NCI-H187 (cell line): ENCODE measurements at places on chromosomes 6 and 20.

DNA sequence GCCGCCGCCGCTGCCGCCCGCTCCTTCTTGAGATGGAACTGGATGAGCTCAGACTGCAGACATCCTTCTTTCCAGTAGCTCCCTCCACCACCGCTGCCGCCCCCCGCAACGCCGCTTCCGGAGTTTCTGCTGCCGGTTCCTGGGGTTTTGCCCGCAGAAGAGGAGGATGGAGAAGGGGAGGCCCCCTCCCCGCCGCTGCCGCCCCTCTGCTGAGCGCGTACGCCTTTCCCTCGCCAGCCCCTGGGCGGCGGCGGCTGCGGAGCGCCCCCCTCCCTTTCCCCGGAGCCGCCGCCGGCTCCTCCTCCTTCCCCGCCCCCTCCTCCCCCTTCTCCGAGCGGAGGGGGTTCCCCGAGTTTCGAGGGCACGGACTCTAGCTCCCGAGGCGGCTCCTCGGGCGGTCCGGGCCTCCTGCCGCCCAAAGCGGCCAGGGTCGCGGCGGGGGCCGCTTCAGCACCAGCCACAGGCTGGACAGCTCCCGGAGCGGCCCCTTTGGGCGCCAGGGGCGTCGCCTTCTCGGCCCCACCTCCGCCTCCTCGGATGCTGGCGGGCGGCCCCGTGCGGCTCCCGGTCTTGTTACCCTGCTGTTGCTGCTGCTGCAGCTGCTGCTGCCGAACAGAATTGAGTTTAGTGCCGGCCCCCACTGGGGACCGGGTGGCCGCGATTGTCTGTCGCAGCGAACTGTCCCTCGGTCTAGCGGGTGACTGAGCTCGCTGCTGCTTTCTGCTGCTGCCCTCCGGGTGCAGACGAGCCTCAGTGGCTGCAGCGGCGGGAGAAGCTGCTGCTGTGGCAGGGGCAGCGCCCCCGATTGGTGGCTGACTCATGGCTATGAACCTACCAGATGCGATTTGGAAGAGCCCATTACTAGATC lies 3.1 kb downstream of the MTCL3 start:
- peak; percentile 46 for DNase-seq

DNA sequence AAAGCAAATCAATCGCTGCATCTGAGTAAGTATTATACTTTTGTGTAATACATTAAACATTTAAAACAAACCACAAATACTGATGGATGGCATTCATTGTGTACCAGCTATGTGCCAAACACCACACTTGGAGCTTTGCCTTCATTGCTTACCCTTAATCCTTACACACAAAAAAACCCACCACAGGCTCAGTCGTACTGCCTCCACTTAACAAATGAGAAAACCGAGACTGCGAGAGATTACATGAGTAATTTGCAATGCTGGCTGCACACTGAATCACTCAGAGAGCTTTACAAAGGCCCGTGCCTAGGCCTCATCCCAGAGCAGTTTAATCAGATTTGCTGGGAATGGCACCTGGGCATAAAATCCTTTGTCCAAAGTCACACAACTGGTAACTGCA lies 130.5 kb downstream of the EDN1 start:
- no peak for DNase-seq

GRCh38 chr6:7088076-7088742 lies 19.6 kb upstream of the RREB1 start:
- no peak for DNase-seq

DNA sequence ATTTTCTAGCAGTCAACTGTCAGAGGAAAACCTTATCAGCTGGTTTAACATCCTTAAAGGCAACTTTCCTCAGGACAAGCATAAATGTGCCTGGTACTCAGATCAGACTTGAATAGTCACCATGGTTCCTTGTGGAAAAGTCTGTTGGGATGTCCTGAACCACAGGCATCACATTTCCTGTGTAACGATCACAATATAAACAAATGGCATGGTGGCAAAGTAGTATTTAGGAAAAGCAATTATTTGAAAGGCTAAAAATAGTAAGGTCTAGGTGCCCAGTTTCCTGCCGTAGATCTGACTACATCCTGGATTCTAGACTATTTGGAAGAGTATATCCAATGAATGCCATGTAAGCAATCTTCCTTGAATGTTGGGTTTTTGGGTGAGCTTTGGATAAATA lies 271.9 kb upstream of the AGPAT4 start:
- no peak for DNase-seq

- DNase-seq: no peak
Measured at GRCh38 chr6:8914700-8915099, 479.4 kb upstream of the SLC35B3 start.

GRCh38 chr20:63619505-63619904 lies 7.4 kb downstream of the GMEB2 start:
- no peak for DNase-seq

- no peak for DNase-seq
Measured at GRCh38 chr20:20303320-20303719, 64.6 kb upstream of the INSM1 start.

DNA sequence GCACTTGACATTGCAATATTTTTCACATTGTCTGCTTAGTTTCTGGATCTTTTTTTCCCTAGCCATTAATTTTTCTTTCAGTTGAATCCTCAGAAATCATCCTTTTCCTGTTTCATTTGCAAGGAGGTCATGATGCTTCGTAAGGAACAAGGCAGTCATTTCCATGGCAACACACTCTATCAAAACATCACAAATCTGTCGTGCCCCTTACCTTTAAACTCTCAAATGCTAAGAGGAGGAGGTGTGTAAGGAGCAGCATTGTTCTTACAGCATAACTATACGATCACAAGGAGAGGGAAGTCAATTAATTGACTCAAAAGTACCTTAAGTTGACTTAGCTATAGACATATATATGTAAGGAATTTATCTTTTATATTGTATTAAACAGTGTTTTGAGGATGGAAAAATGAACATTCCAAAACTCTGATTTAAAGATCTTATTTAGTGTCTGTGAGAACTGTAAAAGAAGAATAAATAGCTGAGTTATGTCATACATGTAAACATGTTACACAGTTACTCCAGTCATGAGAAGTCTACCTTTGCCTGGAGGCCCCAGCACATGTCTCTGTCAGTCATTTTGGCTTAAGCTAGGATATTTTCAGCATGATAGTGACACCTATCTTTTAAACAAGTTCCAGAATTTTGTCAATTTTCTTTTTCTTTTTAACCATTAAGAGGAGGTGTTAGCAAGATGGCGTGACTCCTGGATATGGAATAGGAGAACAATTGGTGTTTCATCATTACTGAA lies 41.6 kb downstream of the CDKAL1 start:
- DNase-seq: no peak
